ENCODE measurements at places on chromosomes 11 and 22.
A peak's percentile ranks its signal among the peaks of the same experiment; 100 is the strongest.

GRCh38 chr11:126821827-126822226 is 178.7 kb downstream of the KIRREL3 start:
- DNase-seq: no peak

DNA sequence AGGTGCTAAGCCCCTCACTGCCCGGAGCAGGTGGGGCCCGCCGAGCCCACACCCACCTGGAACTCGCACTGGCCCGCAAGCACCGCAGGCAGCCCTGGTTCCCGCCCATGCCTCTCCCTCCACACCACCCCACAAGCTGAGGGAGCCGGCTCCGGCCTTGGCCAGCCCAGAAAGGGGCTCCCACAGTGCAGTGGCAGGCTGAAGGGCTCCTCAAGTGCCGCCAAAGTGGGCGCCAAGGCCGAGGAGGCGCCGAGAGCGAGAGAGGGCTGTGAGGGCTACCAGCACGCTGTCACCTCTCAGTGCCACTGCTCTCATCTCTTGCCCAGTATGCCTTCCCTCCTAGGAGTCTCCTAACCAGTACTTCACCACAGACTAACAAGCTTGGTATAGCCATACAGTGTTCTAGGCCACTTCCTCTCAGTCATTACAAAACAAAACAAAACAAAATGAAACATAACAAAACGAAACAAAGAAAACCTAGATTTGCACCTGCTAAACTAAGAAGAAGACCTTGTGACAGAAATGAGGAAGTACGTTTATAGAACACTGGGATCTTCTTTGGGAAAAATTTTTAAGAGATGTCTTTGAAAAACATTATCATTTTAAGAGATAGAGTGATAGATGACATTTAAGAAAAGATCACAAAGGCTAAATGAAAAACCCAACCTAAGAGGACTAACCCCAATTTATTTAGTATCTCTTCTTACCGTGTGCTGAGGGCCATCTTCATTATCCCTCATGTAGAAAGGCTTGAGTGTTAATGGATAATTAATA is 47.7 kb upstream of the GAB2 start:
- no peak for DNase-seq

- DNase-seq: no peak
These were observed 7.7 kb downstream of the CCS start for GRCh38 chr11:66600631-66601233.

DNA sequence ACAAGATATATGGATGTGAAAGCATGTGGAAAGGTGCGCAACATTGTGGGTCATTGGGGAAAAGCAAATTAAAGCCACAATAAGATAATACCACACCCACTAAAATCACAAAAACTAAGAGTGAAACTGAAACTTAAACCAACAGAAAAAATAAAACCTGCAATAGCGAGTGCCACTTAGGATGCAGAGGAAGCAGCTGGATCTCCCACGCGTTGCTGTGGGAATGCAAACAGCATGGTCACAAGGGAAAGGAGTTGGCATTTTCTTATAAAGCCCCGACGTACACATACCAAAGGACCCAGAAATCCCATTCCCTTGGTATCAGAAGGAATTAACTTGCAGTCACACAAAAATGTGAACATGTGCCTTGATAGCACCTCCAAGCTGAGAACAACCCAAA is 712.0 kb downstream of the TBC1D22A start:
- DNase-seq: no peak

DNA sequence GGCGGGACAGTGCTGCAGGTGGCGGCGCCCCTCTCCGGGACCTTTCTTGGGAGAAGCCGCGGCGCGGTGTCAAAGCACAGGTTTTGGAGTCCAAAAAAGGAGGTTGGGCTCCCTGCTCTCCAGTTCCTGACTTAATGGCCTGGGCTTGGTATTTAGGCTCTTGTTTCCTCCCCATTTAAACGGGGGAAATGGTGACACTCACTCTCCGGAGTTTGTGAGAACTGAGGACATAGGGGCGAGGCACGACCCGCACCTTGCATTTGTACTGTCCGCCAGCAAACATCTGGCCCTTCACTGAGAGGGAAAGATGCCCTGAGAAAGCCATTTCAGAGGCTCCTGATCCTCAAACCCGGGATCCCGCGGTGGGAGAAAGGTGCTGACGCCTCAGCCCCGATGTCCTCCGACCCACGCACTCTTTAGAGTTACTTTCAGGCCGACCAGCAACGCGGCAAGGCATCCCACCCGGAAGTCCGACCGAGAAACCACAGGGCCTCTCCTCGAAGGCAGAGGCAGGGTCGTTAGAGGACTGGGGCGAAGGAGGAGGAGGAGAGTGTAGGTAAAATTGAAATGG is 2.9 kb upstream of the WDR74 start:
- peak; percentile 45 for DNase-seq

GRCh38 chr22:38835888-38836301 is 7.9 kb downstream of the NPTXR start:
- no peak for DNase-seq

DNA sequence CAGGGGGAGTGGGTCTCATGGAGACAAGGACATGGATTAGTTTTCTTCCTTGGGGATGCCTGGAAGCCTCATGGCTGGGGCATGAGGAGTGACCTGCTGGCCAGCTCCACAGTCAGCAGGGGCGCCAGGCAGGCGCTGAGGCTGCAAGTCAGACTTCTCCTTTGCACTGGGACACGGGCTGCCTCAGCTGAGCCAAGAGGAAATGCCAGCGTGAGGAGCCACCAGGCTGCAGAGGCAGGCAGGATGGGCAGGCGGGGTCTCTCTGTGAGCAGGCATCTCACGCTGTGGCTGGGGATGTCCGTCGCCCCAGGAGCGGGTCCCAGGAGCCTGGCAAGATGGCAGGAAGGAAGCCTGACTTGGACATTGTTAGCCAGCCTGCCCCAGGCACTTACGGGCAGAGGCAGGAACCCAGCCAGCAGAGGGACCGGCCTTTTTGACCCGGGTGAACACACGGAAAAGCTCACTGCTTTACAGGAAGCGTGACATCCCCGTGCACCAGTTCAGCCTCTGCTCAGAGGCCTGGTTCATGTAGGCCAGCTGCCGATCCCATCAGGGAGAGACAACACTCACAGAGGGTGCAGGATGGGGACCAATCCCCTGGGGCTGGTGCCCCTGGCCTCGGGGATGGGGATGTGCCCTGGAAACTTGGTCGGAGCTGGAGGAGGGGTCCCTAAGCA is 10.2 kb downstream of the GNB1L start:
- DNase-seq: no peak

DNA sequence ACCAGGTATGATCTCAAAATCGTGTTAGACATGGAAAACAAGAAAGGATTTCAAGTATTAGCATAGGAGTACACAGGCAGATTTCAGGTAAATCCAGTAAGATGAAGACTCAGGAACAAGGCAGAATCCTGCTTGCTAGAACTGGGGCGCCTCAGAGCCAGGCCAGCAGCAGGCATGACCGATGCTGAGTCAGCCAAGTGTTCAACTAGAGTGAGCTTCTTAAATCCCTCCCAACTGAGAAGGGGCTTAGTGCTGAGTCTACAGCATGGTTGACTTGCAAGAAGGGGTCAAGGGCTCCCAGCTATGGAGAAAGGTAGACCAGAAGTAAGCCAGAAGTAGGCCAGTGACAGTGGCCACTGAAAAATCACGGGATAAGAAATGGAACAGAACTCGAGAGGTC is 12.4 kb downstream of the GRAP2 start:
- no peak for DNase-seq

DNA sequence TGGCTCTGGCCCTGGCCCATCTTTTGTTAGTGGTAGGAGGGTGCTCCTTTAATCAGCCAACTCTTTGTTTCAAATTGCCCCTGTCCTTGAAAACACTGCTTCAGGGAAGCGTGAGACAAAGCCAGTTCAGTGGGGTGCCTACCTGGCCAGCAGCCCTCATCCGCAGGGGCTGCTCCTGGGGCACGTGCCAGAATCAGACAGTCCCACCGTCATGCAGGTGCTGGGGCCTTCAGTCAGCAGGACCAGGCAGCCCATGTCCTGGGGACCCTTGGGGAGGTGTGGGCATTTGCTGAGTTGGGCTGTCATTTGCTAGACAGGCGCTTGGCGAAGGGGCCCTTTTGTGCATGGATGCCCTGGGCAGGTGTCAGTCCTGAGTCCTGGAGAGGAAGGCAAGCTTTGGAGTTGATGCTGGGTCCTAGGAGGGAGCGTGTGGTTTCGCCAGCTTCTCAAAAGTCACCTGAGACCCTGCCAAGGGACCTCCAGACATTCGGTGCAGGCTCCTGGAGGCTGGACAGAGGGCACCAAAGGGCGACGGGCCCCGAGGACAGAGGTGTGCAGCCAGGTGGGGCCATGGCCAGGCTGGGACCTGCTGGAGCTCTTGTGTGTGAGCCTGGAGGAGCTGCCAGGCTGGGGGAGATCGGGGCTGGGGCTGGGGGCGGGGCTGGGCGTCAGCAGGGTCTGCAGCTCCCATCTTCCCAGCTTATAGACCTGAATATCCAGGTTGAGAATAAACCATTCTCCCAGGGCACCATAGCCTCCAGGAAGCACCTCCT is 15.0 kb upstream of the RTN4R start:
- no peak for DNase-seq

DNA sequence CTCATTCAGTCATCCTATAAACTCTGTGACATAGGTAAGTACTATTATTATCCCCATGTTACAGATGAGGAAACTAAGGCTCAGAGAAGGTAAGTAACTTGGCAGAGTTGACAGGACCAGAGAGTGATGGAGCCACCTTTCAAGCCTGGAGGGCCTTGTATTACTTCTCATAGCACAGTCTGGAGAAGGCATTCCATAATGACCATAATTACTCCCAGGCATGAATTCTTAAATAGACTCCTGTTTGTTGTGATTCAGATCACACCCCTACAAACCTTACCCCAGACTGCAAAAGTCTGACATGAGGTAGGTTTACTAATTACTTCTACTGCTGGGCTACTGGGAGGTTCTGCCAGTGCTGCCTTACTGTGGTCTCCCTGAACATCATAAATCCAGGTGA is 77.0 kb downstream of the CD44 start:
- no peak for DNase-seq

DNA sequence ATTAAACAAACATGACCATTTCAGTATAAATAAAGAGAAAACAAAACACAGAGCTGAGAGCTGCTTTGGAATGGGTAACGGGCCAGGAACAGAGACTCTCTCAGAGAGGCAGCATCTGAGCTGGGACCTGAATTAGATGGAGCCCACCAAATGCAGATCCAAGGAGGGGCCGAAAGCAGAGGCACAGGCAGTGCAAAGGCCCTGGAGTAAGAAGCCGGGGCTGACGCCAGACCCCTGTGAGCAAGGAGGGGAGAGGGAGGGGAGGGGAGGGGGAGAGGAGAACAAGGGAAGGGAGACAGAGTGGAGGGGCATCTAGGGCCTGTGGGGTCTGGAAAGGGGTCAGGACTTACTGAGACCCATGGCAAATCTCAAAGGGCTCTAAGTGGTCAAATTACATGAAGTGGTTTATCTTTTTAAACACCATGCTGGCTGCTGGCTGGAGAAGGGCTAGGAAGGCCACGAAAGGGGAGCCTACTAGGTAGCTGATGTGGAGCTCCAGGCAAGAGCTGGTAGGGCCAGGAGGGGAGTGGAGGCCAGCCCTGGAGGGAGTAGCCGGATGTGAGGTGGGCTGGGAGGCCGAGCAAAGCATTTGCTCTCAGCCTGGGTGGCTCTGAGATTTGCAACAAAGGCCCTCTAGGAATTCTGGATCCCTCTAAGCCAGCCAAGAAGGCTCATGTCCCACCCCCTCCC is 3.2 kb downstream of the OSBPL5 start:
- DNase-seq: no peak

GRCh38 chr11:128400382-128401203 is 186.8 kb downstream of the ETS1 start:
- DNase-seq: no peak

GRCh38 chr22:27239520-27239919 is 562.0 kb downstream of the MN1 start:
- DNase-seq: no peak

DNA sequence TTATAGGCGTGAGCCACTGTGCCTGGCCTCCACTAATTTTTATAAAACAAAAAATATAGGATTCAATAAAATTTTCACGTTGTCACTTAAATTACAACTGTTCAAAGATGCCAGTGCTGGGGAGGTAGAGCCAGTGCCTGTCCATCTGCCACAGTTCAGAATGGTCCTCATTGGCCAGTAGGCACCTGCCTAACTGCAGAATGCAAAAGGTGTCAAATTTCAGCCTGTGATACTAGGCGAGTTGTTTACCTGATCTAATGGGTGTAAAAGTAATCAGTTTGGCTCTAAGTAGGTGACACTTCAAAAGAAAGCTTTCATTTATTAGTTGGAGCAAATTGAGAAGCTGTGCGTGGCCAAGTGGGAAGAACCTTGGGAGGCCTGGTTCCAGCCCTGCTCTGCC is 2.4 kb downstream of the SMARCB1 start:
- no peak for DNase-seq

DNA sequence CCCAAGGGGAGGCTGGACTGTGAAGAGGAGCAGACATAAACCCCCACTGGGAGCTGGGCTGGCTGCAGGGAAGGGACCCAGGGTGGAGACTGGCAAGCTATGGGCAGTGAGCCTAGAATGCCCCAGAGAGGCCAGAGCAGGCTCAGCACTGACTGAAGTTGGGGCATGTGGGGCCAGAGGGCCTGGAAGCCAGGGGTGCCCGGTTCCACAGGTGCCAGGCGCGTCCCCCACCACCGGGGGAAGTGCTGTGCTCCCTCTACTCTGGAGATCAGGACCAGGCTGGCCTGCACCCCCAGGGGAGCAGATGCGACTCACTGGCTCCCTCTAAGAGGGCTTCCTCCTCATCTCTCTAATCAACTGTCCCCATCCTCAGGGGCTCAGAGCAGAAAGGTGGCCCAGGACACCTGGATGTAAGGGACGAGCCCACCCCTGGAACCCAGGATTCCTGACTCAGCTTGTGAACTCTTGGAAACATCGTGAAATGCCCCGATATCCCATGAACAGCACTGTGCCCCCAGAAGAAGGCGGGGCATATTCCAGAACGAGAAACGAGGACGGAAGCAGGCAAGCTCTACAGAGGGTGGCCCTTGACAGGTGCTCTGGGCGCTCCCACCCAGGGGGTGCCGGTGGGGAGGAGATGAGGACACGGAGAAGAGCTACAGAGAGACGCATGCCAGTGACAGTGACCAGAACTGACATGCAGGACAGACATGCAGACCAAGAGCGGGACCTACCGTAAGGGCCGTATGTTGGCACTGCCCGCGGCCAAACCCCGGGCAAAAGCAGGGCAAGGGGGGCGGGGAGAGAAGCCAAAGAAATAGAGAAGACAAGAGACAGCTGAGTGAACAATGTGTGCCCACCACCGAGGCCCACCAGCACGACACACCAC is 20.4 kb downstream of the MAFF start:
- no peak for DNase-seq

DNA sequence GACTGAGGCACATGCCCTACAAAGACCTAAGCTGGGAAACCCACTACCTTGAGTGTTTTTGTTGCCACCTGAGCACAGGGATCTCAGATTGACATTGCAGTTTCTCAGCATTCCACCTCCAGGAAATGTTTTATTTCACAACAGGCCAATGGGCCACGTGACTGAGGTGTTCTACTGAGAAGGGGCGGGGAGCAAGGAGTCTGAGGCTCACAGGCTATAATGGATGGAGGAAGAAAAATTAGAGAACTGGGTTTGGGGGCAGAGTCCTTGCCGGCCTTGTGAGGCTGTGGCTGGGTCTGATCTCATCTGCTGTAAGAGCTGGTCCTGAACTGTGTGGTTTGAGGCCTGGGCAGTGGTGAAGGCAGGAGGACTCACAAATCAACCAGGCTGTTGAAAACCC is 40.7 kb downstream of the ZNF202 start:
- DNase-seq: no peak

Measured in activated CD4-positive, alpha-beta T cell treated with anti-CD3 and anti-CD28 coated beads for 4 hours (primary cell).